ENCODE measurements at places on chromosomes 16 and 17.

- no peak for DNase-seq
These were observed 13.5 kb downstream of the GNAO1 start for GRCh38 chr16:56204816-56205215.

DNA sequence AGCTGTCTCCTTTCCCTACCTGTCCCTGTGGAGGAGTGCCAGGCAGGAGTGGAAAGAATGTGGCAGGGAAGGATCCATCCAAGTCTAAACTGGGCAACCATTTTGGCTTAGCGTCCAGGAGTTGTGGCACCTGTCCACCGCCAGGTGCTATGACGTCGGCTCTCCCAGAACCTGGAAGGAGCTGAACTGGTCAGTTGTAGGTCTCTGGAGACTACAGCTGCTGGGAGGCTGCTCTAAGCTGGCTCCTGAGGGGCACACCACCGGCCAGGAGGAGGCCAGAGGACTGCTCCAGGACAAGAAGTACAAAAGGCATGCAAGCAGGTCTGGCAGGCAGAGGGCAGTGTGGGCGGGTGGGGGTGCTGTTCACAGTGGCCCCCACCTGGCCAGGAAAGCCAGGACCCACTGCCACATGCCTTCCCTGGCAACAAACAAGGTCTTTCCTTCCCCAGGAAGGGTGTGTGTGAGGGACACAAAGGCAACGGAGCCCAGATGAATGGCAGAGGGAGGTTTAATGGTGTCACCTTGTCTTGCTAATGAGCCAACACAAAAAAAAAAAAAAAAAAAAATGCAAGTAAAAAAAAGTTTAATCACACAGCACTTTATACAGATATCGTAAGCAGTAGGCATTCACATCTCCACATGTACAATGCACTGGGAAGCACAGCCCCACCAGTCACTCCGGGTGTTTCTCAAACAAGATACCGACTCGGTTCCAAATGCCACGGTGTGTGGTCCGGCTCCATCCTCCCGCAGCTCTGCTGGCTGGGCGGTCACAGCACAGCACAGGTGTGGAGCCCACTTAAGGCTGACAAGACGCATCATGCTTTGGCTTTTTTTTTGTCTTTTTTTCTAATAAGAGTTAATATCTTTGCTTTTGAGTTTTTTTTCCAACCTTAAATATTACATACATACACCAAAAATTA lies 4.8 kb downstream of the SPHK1 start:
- DNase-seq, result no peak

DNA sequence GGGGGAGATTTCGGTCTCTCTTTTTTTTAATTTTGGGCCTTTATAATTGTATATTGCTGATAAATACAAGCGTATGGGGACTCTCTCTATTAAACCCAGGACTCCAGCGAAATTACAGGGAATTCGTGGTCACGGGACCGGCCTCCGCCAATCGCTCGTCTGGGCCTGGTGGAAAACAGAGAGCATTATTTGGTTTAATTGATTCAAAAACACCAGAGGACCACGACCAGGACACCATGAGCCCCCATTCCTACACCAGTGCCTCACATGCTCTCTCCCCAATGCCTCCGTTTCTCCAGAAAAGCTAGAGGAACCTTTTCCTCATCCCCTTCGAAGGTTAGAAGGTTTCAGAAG lies at the start of gene HOXB2:
HOXB2 (minus strand) TSS at position 88 of the 354 bp plus-strand sequence. CDS start 198 bp downstream, outside the sequence.
- no peak for DNase-seq

DNA sequence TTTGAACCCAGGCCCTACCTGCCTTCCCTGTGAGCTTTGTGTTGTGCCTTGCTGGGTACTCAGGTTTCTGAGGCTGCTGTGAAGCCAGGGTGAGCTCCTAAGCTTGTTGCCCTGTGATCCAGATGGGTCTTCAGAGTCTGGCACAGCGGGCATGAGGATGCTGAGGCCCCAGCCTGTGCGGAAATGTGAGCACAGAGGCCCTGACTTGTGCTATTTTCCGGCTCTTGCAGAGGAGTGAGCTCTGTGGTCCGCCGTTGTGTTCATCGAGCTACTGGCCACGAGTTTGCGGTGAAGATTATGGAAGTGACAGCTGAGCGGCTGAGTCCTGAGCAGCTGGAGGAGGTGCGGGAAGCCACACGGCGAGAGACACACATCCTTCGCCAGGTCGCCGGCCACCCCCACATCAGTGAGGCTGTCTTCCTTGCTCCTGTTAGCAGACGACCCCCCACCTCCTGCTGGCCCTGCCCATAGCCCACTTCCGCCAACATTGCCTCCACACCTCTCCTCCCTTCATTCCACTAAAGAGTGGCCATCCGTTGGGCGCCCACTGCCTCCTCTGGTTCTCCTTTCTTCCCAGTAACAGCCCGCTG lies 2.7 kb downstream of the PHKG2 start:
- DNase-seq, result no peak

GRCh38 chr16:239948-240277 lies 5.3 kb downstream of the FAM234A start:
- DNase-seq, result no peak

- peak; percentile 83 for DNase-seq
These were observed at the start of gene NCBP3 for GRCh38 chr17:3845621-3846436. Gene NCBP3, minus strand, starts transcription at chr17:3846246. Its CDS starts 23 bp downstream, at chr17:3846223.

DNA sequence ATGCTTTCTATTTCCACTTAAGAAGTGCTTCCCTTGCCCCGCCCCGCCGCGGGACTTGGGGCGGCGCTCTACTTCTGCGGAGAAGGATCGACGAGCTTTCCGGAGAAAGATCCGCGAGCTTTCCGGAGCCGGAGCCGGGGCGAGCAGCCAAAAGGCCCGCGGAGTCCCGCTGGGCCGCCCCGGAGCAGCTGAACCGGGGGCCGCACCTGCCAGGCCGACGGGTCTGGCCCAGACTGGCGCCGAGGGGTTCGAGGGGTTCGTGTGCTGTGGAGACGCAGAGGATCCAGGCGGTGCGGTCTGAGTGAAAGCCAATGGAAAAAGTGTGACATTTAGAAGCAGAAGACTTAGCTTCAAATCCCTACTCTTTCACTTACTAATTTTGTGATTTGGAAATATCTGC lies 50.8 kb downstream of the TBC1D26 start:
- DNase-seq, result peak; percentile 6

- DNase-seq, result no peak
These were observed 11.5 kb downstream of the RUSF1 start for GRCh38 chr16:31496670-31497069.

DNA sequence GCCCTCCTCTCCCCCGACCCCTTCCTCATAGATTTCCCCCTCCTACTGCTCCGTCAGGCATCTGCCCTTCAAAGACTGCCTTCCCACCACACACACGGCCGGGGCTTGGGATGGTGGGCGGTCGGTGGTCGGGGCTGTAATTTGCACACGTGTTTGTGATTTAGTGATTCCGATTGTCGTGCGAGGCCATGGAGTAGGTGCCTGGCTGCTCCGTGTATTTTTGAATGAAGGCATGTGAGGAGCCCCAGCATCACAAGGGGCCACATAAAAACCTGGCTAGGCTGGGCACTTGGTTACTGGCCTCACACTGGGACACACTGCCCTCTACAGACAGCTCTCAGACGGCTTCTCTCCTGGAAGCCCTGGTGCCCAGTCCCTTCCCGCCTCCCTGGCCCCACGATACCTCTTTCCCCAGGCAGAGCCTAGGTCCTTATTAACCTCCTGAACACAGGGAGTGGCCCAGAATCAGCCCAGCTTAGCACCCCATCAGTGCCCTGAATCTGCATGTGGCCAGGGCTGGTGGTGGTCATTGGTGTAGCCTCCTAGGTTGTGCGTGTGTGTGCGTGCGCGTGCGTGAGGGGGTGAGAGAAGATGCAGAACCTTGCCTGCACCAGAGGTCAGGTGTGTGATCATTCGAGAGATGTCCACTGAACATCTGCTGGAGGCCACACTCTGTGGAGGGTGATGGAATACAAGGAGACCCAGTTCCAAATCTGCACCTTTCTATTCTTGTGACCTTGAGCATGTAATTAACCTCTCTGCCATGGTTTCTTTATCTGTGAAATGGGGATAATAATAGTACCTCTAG lies 1.3 kb upstream of the SOCS1 start:
- DNase-seq, result no peak

DNA sequence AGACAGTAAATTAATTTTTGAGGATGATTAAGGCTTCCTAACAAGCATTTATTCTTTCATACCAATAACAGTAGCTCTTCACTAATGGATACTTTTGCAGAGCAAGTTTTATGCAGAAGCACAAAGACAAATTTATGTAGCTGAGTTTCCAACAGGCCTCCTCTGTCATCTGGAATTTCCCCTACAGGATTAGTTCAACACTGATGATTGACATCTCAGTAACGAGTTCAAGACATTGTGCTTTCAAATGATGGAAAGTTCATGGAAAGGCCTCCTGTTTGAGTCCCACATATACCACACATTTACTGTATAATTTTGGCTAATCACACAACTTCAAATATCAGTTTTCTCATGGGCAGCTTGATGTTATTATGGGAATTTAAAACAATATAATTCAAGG lies 40.6 kb downstream of the ABCA10 start:
- DNase-seq, result no peak

- DNase-seq, result no peak
These were observed 6.6 kb downstream of the NEUROD2 start for GRCh38 chr17:39600997-39601597.

- no peak for DNase-seq
These were observed 25.4 kb downstream of the BMERB1 start for GRCh38 chr16:15459791-15460190.

DNA sequence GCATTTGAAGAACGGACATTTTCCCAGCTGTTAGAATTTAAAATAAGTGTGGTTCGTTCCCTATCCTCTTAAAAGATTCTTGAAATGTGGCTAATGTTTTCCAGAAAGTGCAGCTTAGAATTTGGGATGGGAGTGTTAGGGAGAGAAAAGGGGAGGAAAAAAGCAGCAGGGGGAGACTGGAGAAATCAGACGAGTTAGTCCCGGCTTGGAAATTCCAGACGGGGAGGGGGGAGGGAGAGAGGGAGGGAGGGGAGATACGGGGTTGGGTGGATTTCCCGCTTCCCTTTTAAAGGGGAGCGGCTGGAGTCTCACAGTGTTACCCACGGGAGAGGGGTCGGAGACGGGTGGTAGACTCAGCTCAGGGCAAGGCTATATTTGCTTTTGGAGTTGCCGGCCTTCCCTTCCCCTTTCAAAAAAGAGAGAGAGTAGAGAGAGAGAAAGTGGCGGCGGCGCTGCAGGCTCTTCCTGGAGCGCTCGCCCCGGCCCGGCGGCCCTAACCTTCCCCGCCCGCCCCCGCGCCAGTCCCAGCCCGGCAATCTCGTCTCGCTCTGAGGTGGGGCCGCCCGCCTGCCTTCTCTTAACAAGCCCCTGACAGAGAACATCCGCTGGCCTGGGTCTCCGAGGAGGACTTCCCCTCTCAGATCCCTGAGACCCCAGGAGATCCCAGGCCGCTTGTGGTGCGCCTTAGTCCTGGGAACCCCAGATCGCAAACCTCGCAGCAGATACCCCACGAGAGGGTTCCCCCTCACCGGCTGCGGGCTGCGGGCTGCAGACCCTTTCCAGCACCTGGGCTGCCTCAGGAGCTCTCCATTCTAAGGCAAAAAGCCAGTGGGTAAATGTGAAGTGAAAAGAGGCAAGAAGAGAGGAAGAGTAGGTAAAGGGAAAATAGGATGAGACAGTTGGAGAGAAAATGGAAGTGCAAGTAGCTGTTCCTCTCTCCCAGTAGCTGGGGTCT lies 6.6 kb downstream of the IGF2BP1 start:
- no peak for DNase-seq

DNA sequence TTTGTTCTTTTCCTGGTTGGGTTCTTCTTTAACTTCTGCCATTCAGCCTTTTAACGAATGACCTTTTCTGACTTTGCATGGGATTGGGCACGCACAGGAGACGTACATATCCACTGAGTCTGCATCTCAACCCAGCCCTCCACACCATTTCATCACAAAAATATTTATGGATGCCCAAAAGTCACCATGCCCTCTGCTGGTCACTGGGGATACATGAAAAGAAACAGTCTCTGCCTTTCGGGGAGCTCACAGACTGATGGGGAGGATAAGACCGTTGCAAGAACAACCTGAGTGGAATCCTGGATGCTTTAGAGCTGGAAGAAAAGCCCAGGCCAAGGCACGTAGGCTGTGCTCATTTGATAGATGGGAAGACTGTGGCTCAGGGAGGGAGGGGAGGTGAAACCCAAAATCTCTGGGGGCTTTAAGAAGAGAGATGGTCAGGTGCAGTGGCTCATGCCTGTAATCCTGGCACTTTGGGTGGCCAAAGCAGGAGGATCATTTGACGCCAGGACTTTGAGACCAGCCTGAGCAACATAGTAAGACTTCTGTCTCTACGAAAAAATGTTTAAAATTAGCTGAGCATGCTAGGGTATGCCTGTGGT lies 7.9 kb upstream of the MT2A start:
- DNase-seq, result no peak

DNA sequence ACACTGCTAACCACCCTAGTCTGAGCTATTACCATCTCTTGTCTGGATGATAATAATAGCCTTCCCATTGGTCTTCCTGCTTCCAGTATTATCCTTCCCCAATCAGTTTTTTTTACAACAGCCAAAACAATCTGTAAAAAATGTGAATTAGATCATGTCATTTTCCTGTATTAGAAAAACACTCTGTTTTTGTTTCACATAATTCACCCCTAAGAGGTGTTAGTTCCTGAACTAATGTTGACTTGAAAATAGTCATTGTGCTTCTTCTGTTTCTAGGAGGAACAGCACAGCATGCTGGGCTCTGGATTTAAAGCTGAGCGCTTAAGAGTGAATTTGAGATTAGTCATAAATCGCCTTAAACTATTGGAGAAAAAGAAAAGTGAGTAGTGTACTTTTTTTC lies 20.0 kb downstream of the IST1 start:
- no peak for DNase-seq

DNA sequence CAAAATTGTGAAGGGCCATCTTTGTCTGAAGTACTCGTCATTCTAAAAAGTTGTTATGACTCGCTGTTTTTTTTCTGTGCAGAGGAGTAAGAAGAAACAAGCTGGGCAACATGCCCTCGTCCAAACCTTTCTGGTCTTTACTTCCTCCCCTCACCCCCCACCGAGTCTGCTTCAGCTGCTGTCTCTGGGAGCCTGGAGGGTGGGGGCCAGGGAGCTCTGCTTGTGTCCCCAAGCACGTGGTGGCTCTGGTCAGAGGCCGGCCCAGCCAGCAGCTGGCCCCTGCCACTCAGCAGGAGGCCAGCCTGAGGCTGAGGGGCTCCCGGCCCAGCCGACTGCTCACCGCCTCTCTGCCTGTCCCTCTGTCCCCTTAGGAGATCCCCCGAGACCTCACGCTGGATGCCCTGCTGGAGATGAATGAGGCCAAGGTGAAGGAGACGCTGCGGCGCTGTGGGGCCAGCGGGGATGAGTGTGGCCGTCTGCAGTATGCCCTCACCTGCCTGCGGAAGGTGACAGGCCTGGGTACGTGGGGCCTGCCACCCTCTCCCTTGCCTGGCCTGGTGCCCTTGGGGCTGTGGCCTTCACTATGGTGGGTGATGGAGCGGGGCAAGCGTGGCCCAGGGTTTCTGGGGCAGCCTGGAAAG lies 53.7 kb upstream of the LGALS9 start:
- no peak for DNase-seq

Data from naive thymus-derived CD4-positive, alpha-beta T cell (primary cell).